ENCODE measurements at places on chromosomes 13 and 19.

DNA sequence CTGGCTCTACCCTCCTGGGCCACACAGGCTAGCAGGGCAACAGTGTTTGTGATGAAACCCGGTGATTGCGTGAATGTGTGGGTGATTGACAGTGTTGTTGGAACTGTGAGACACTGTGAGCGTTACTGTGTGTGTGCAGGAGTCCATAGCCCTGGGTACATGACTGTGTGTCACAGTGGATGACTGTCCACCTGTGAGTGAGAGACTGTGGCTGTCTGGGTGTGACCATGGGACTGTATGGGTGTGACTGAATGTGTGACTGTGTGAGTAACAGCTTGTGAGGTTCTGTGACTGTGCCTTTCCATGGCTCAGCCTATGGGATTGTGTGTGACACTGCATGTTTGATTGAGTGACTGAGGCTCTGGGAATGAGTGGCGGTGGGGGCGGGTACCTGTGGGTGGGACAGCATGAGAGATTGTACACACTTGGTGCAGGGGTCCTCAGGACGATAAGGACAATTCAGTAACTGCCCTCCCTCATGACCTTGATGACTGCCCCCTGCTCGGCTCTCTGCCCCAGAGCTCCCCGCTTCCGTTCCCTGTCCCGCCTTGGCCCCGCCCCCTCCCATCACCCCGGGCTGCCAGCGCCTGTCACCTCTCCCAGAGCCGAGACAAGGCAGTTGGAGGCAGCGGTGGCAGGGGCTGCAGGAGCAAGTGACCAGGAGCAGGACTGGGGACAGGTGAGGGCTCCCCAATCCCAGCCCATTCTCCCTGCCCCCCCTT, at the start of gene GIPR:
Gene GIPR (plus strand): TSS at position 602 of the 722 bp plus-strand sequence. CDS start 1,300 bp downstream, outside the sequence.
- no peak for DNase-seq

DNA sequence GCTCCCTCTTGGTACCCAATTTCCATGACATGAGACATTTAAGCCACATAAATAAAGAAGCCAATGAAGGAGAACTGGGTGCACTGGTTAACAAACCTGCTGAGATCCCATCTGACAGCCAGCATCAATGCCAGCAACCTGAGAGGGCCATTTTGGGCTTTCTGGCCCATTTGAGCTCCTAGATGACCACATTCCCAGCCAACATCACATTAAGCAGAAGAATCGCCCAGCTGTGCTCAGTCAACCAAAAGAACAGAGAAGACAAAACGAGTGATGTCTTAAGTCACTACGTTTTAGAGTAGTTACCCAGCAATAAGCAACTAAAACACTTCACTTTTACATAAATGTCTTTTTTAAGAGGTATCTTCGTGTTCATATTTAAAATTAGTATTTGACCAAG, 21.9 kb downstream of the LCP1 start:
- DNase-seq: no peak

GRCh38 chr13:44930963-44931623, 58.2 kb downstream of the NUFIP1 start:
- no peak for DNase-seq

GRCh38 chr19:391207-391557, 17.8 kb downstream of the C2CD4C start:
- no peak for DNase-seq

GRCh38 chr19:50322931-50323781, 6.0 kb downstream of the KCNC3 start:
- no peak for DNase-seq

GRCh38 chr13:109297628-109298027, 488.8 kb downstream of the IRS2 start:
- no peak for DNase-seq

DNA sequence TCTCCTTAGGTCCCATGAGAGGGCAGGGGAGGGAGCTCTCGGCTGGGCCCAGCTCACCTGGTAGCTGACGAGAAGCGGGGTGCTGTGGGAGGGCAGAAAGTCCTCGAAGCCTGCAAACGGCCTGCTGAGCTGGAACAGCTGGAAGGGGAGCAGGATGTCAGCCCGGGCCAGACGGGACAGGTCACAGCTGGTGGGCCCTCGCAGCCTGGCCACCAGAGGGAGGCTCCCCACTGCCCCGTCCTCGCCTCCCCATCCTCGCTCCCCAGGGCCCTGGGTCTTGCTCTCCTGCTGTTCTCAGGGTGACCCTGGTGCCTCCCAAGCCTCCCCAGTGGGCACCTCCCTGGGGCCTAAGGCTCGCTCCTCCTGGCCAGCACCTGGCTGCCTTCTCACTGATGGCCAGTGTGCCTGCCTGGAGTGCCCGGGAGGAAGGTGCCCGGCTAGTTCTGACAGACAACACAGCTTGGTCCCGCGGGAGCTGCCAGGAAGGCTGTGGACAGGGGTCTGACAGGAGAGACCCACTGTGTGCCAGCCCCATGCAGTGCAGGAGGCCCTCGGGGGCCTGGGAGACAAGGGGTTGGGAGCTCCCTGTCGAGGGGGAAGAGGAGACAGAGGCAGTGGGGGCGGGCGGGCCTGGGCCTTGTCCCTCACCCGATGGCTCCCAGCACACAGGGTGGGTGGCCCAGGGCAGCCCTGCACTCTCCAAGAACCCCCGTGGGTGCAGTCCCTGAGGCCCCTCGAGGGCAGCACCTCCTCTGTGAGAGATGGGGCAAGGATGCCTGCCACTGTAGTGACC, 20.3 kb downstream of the GPX4 start:
- no peak for DNase-seq

DNA sequence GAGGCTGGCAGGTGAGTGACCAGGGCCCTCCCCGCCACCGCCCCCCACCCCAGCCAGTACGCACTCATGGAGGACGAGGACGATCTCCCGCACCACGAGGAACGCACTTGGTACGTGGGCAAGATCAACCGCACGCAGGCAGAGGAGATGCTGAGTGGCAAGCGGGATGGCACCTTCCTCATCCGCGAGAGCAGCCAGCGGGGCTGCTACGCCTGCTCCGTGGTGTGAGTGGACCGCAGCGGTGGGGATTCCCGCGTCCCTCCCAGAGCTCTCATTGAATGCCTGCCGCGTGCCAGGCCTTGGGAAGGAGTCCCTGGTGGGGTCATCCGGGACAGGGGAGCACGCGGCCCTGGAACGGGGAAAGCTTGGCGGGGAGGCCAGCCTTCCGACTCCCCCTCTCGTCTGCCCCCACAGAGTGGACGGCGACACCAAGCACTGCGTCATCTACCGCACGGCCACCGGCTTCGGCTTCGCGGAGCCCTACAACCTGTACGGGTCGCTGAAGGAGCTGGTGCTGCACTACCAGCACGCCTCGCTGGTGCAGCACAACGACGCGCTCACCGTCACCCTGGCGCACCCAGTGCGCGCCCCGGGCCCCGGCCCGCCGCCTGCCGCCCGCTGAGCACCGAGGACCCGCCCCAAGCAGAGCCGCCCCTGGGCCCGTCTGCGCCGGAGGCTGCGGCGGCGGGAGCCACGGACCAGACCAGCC, 4.8 kb upstream of the IFI30 start:
- no peak for DNase-seq

- no peak for DNase-seq
Observed at GRCh38 chr13:113119822-113120189, 2.8 kb upstream of the F10 start.

GRCh38 chr13:99809926-99810325, 161.6 kb downstream of the ZIC5 start:
- no peak for DNase-seq
